ENCODE measurements at places on chromosomes 11 and 22.

GRCh38 chr11:108938604-108939003 is 273.7 kb downstream of the DDX10 start:
- DNase-seq: no peak

DNA sequence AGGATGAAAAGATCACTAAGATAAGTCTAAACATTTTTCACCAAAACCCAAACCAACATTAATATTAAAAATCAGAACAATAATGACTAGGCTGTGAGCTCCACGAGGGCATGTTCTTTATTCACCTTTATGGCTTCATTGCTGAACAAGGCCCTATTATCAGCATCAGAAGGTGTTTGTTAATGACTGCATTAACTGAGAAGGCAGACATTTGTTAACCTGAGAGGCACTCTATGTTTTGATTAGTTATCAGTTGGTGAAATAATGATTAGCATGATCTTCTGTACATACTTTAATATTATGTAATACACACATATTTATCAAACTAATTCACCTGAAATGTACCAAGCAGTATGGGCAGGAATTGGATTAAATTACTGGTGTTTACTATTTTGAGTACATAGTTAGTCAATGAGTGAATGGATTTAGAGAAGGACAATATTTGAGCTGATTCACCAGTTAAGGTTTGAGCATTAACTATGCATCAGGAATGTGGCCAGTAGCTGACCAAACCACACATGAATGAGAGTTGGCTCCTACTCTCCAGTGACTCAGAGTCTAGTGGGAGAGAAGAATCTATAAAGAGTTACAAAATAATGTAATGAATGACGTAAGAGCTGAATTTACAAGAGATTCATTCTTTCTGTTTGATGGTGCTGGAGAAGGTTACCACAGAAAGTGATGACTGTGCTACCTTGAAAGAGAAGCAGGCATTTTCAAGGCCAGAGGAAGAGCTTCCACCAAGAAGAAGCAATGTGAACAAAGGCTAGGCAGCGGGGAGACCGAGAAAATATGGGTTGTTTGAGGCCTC is 6.7 kb downstream of the IL18 start:
- DNase-seq: no peak

DNA sequence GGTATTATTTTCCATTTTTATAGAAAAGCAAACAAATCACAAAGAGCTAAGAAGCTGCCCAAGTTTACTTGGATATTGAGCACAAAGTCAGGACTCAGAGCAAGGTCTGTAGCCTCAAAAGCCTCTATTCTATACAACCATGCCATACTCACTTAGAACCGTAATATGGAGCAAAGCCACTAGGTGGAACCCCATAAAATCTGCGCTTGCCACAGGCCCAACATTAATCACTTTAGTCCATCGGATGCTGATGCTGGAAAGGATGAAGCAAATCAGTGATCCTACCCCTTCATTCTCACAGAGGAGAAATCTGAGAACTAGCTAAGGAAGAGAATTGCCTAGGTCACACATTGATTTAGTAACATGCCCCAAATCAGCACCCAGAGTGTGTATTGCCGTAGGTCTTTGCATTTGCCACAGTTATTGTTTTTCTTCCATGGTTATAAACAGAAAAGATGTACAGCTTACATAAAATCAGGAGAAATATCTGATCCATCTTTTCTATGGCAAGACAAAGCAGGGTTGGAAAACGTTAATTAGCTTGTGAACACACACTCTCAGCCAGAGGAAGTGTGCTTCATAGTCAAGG is 56.7 kb upstream of the RAB38 start:
- DNase-seq: no peak

DNA sequence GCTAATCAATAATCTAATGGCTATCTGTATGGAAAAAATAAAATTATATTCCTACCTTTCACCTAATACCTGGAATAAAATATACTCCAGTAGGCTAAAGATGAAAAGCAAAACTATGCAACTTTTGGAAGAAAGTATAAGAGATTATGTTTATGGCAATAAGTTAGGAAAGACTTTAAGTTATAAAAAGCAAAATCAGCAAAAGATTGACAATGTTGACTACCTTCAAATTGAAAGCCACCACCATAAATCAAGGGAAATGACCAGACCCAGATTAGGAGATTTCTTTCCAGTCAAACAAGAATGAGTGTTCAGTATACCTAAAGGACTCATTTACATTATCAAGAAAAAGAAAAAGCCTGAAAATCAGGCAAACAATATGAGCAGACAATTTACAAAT is 159.1 kb upstream of the ZBED5 start:
- DNase-seq: no peak

DNA sequence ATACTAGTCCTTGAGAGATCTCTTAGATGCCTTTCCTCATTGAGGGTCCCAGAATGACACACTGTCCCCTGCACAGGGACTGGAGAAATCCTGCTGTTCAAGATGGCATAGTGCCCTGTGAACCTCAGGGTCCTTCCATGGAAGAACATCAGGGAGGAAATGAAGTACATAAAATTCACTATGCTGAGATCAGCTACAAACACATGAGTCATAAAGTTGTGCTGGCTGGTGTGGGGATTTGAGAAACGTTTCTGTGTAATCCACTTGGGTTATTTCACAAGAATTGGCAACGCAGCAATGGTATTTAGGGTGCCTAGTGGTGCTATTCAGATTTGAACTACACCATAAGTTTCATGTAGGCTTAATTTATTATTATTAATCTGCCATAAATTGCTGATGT is 174.4 kb downstream of the MAML2 start:
- no peak for DNase-seq

DNA sequence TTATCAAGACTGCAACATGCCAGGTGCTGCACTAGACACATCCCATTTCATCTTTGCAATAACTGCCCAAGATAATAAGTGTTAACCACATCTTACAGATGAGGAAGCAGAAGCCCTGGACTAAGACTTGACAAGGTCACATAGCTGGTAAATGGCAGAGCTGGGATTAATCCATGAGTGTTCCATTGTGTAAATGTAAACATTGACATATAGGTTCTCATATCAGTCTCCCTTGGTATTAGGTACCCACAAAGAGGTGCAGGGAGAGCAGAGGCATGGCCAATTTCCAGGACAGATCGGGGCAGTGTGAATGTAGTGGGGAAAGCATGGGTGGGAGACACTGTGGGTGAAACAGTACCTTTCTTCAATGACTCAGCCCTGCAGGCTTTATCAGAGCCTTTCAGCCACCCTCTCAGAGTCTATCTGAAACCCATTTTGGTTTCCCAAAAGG is 17.9 kb downstream of the MICAL2 start:
- DNase-seq: no peak

GRCh38 chr22:35498026-35498800 is 42.4 kb upstream of the RASD2 start:
- DNase-seq: no peak

- DNase-seq: no peak
These were observed 4.0 kb downstream of the THAP12 start for GRCh38 chr11:76376746-76377558.

DNA sequence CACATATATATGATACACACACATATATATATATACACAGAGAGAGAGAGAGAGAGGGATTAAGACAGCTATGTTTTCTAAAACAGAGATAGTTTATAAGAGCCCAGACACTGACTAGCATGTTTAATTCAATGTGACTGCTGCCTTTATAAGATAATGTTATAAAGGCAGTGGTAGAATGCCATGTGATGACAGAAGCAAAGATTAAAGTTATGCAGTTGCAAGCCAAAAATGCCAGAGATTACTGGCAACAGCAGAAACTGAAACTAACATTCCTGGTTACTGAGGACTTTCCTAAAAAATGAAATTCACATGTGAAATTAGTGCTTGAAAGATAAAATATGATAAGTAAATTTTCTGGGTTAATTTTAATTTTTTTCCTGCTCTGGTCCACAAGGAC is 1888.9 kb downstream of the LRRC4C start:
- DNase-seq: no peak

- DNase-seq: no peak
These were observed 86.0 kb downstream of the C11orf87 start for GRCh38 chr11:109507836-109508561.

Data from right cardiac atrium (tissue), 5 donors.